ENCODE measurements at places on chromosomes 11 and 22. TPM values are rescaled to one million over a fixed set of nuclear protein-coding genes. Genes with fewer than 3 reads are reported as not detected.

- no peak for DNase-seq
Observed at GRCh38 chr11:78048561-78048960, 15.1 kb upstream of the THRSP start.

DNA sequence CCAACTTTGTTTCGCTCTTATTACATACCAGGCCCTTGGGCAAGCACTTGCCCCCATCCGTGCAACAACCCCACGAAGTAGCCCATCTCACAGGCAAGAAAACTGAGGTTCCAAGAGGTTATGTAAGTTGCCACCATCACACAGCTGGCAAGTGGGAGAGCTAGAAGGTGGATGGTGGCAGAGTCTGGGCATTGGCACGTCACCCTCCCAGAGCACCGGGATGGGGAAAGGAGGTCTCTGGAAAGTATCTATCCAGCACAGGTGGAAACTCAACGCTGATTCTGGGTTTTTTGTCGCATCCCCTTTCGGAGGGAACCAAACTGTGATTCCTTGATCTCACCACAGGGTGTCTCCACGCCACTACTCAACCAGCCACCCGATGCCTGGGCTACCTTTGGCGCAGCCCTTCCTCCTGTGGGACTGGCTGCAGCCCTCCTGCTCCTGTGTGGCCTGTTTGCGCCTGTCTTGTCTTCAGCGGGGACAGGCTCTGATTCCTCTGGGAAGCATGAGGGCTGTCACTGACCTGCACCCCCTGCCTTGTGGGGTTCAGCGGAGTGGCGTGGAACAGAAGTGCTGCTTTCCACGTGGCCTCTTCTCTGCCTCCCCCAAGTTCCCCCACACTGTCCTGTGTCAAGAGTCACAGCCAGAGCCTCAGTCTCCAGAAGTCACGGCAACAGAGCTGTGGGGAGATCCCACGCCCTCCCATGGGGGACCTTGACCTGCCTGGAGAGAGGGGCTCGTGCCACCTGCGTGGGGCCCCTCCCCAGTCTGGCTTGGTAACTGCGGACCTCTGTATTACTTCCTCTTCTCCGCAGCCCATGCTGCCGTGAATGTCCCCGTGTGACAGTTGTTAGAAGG lies 34.4 kb upstream of the TRIM29 start:
- peak; percentile 86 for DNase-seq

DNA sequence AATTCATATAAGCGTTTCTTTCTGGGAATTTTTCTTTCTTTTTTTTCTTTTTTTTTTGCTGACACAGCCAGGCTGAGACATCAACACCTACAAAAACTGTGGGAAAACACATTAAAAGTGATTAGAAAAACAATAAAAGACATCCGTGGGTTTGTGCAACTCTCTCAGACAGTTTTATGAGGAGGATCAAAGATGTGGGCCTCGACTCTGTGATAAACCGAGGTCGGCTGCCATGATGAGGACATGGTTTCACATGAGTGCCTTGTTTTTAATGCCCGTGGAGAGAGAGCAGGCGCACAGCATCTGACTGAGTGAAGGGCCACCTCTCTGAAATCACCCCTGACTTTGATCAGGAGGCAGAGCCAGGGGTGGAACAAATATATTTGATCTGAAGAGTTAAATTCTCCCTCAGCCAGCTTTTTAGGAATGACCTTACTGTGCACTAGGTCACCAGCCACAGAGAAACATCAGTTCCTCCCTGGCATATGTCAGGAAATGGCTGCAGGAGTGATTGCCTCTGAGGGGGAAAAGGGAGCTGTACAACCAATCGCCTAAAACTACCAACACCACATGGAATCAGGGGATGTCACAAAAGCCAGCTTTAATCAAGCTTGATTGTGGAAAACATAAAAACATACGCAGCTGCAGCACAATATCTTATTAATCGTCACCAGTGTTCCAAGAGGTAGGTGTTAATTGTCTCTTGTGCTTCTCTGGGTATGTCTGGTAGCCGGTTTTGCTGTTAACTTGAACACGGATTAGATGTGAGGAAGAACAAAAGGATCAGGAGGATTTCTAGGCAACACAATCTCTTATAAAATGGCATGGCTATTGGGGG lies 164.7 kb downstream of the MAML2 start:
- DNase-seq, result no peak

Gene LAYN
- total RNA-seq, result 21.1 TPM

Gene MCAM
- total RNA-seq, result 491 TPM

- DNase-seq, result no peak
Observed at GRCh38 chr11:56887940-56888339, 100.8 kb upstream of the OR5AK2 start.

Gene HBG1
- total RNA-seq, result 7.5 TPM

- no peak for DNase-seq
Observed at GRCh38 chr22:42872821-42873220, 15.7 kb upstream of the ARFGAP3 start.

Gene TMPRSS13
- total RNA-seq, result 2.2 TPM

- peak; percentile 27 for DNase-seq
Observed at GRCh38 chr11:79276736-79277325, 164.0 kb downstream of the TENM4 start.

DNA sequence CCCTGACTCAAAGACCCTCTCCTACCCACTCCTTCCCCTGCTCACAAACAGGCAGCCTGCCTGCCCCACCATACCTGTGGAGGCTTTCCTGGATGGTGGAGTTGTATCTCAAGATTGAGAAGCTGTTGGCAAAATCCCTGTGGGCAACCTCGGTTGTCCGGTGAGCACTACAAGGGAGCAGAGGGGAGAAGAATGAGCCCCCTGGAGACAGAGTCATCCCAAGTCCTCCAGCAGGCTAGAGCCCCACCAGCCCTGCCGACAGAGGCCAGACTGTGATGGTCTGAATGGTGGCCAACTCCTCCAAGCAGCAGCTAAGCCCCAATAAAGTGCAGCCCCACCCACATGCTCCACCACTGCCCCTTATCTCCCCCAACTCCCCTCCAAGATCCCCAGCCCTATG lies 17.5 kb downstream of the TMPRSS13 start:
- DNase-seq, result no peak

Gene PHETA2
- 18.6 TPM for total RNA-seq

- no peak for DNase-seq
Observed at GRCh38 chr11:129722529-129722928, 93.1 kb upstream of the TMEM45B start.

- DNase-seq, result no peak
Observed at GRCh38 chr11:8947230-8947943, 4.6 kb upstream of the ASCL3 start.

Gene OR8D4
- 0.21 TPM for total RNA-seq

Gene OR4C16
- not detected for total RNA-seq

DNA sequence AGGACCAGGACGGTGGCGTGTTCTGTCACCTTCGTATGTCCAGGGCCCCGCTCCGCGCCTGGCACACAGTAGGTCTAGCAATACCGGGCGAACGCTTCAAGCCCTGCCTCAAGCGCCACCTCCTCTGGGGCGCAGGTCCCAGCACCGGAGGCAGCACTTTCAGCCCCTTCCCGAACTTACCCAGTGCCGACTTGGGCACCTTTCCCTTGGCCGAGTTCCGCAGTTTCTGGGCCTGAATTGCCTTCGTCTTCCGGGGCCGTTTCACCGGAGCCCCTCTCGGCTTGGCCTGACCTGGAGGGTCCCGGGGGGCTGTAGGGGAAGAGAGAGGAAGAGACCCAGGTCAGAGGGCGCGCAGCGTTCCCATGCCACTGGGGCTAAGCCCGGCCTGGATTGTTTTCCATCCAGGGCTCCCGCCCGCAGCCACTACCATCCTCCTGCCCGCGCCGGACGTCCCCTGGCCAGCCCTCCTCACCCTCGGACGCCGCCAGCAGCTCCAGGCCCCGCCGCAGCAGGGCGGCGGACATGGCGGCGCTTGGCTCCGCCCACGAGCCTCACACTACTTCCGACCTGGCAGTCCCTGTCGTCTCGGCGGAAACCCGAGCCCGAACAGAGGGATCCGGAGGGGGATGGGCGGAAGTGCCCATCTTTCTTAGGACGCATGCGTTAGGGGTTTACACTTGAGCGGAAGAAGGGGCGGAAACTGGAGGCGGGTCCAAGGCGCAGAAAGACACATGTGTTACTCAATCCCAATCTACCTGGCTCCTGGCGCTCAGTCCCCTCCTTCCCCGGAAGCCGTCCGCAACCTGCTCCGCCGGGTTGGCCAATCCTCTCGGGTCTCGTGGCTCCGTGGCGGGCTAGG lies at the start of gene RPS19BP1:
RPS19BP1 (minus strand) TSS at position 534 of the 859 bp plus-strand sequence; CDS start at position 524, 10 bp downstream.
- peak; percentile 100 for DNase-seq

DNA sequence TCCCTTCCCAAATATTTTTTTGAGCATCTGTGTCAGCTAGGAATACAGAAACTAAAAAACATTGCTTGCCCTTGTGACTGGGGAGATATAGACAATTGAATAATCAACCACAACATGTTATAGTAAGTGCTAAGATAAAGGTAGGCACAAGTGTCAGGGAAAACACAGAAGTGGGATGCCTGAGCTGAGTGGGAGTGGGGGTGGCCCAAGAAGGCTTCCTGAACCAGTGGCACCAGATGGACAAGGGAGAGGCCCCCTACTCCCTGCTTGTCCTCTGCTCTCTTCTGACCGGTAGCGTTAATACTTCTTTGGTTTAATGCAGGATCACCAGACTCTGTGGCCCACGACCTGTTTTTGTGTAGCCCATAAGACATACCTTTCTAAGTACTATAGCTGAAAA lies 48.8 kb downstream of the PACS1 start:
- DNase-seq, result no peak

- DNase-seq, result no peak
Observed at GRCh38 chr11:112570333-112570732, 309.7 kb upstream of the PLET1 start.

DNA sequence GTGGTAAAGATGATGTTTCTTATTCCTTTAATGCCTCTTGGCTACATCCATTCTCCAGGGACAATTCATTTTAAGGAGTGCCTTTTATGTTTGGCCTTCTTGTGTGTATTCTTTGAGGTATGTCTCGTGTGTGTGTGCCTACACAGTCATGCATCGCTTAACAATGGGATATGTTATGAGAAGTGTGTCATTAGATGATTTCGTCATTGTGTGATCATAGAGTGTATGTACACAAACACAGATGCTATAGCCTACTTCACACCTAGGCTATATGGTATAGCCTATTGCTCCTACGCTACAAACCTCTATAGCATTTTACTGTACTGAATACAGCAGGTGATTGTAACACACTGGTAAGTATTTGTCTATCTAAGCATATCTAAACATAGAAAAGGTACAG lies 23.0 kb downstream of the ZNF202 start:
- DNase-seq, result no peak

Gene ISX
- total RNA-seq, result not detected

Gene LIF
- 0.51 TPM for total RNA-seq

- no peak for DNase-seq
Observed at GRCh38 chr22:24437741-24438328, 10.4 kb downstream of the ADORA2A start.

Gene PNPLA3
- 0.51 TPM for total RNA-seq

Gene PTPN5
- 0.62 TPM for total RNA-seq

DNA sequence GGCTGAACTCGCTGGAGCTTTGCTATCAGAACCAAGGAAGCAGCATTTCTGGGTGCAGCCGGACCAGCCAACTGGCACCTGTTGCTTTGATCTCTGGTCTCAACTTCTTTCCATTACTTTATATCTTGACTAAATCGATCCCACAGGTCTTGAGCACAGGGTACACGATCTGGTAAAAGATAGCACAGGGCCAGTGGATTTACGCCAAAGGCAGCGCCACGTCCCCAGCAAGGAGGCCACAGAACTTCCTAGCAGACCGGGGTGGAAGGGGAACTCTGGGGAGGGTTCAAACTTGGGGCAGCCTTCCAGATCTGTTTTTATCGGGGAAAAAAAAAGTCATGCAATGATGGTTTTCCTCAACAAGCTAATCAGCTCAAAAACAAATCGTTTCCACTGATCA lies 14.0 kb downstream of the VPS37C start:
- no peak for DNase-seq

- no peak for DNase-seq
Observed at GRCh38 chr11:126006068-126006467, 56.6 kb downstream of the CDON start.

Gene ANO9
- total RNA-seq, result 2.1 TPM

DNA sequence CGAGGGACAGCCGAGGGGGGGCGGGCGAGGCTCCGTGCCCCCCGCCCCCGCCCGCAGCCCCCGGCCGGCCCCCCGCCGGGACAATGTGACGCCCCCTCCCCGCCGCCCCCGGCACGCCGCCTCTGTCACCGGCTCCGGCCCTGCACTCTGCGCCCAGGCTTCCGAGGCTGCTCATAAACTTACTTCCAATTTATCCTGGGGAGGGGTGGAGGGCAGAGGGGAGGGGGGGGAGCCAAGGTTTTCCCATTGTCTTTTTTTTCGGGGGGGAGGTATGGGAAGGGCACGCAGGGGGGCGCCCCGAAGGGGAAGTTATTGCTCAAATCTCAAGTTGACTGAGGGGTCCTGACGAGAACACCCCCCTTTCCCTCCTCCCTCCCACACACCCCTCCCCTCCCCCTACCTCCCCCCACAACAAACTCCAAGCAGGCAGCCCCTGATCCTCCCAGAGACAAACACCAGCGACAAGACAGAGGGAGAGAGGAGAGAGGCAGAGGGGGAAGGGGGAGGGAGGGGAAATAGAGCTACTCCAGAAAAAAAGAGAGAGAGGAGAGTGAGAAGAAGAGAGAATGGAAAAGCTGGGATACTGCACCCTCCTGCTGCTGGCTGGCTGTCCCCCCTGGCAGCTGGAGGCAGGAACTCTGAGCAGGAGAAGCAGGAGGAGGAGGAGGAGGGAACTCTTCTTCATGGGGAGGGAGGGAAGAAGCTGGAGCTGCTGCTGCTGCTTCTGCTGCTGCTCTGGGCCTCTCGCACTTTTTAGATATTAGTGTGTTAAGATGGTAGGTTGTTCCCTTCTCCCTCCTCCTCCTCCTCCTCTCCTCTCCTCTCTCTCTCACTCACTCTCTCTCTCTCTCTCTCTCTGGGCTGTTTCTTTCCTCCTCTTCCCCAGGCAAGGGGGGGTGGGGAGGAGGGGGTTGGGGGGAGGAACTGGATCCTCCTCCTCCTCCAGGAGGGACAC lies 631 bp downstream of the PHF21A start:
- peak; percentile 89 for DNase-seq

- DNase-seq, result peak; percentile 94
Observed at GRCh38 chr11:117876341-117877119, at the start of gene FXYD6. TSS of gene FXYD6 (minus strand) at chr11:117876658. CDS start at chr11:117842776, 33,882 bp downstream.

Gene DBX1
- total RNA-seq, result 2.3 TPM

- no peak for DNase-seq
Observed at GRCh38 chr11:134975866-134976376, 563.9 kb upstream of the B3GAT1 start.

Gene NXPE1
- not detected for total RNA-seq

Gene SESN3
- 135 TPM for total RNA-seq

Gene B4GALNT4
- total RNA-seq, result 22.9 TPM

All from tongue (tissue), 3 donors.